HS-5 (cell line): ENCODE measurements at places on chromosomes 5 and 9.

DNA sequence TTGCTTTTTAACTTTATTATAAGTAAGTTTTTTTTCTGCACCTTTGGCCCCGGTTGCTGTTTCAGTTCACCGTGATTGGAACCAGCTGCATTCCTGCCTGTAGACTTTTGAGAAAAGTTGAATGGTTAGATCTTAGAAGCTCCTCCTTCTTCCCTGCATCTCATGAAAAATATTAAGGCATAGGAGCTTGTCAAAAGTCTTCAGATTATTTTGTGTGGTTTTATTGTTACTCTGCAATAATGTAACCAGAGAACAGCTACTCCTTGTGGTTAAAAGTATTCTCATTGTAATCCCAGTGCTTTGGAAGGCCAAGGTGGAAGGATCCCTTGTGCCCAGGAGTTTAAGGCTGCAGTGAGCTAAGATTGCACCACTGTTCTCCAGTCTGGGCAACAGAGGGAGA lies 3.3 kb upstream of the SLC2A8 start:
- no peak for DNase-seq

DNA sequence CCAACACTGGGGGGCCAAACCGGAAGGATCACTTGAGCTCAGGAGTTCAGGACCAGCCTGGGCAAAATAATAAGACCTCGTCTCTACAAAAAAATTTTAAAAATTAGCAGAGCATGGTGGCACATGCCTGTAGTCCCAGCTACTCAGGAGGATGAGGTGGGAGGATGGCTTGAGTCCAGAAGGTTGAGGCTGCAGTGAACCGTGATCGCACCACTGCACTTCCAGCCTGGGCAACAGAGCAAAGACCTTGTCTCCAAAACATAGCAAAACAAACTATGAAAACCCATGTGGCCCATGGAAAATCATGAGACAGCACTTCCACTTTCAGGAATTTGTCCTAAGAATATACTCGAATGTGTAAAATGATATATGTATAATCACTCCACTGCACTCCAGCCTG lies 6.1 kb downstream of the SETX start:
- DNase-seq: no peak

DNA sequence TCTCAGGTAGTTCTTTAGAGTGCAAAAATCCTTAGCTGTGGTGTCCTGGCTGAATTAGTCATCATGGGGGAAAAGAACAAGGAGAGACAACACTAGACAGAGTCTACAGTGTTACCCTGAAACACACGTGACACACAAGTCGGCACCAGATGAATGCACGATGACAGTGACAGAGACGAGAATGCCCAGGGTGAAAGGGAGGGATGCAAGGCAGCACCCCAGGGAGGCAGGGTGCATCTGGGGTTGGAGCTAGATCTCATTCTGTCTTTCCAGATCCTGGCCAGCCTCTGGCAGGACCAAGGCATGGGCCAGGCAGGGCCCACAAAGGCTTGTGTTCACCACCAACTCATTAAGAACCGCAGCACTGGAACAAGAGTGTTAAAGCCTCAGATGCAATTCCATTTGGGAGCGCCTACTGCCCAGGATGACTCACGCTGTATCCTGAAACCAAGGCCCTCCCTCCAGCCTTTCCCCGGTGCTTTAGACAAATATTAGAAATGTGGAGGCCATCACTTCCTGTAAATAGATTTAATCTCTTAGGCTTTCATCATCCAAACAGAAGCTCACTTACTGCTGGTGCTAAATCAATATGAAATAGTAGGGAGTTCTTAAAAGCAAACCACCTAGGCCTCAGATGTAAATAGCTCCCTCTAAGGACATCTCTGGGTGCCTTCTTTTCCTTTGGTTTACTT lies 56.1 kb downstream of the IRX2 start:
- no peak for DNase-seq

GRCh38 chr9:130487500-130487899 lies 42.7 kb downstream of the ASS1 start:
- DNase-seq: no peak

GRCh38 chr5:59126016-59126707 lies 543.3 kb downstream of the RAB3C start:
- no peak for DNase-seq

DNA sequence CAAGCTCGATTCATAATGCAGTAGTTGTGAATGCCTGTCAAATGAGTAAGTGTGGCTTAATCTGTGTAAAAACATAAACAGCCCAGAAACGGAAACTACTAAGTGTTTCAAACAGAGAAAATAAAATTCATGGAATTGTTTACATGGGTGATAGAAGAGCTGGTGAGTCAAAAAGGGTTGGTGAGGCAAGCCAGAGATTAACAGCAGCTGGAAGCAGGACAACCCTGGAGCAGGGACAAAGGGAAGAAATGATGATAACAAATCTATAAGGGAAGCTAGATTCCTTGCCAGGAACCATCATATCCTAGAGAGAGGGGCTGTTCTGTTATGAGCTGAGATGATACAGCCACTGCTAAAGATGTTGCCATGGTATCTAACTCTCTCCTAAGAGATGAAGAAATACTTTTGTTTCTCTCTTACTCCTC lies 18.0 kb upstream of the PRR16 start:
- peak; percentile 82 for DNase-seq

DNA sequence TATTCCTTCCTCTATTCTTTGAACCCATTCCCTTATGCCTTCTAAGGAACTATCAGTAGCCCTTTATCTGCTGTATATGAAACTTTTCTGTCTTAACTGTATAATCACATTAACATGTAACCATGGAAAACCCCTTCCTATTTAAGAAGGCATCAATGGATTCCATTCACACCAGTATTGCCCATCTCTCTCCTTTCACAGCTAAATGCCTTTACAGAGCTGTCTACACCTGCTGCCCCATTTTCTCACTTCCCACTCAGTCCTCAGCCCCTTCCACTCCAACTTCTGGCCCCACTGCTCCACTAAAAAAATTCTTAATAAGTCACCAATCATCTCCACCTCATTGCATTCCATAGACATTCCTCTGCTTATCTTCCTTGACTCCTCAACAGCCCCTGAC lies 50.8 kb downstream of the SEC61B start:
- no peak for DNase-seq

- no peak for DNase-seq
Measured at GRCh38 chr9:113805486-113806132, 70.5 kb upstream of the ZNF618 start.

DNA sequence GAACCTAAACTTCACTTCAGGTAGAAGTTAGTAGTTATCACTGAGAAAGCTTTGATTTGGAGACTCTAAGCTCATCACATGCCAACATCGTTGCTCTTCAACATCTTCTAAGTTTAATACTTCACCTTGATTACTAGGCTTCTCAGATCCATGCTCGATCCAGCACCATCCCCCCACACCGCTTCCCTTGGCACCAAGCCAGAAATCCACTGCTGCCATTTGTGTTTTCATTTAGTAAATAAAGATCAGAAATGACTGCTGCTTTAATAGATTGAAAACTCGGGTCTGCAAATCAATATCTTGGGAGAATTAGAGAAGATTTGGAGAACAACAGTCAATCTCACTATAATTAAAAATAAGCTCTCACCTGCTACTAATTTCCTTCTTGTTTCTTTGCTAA lies 214.7 kb upstream of the NR4A3 start:
- DNase-seq: no peak

DNA sequence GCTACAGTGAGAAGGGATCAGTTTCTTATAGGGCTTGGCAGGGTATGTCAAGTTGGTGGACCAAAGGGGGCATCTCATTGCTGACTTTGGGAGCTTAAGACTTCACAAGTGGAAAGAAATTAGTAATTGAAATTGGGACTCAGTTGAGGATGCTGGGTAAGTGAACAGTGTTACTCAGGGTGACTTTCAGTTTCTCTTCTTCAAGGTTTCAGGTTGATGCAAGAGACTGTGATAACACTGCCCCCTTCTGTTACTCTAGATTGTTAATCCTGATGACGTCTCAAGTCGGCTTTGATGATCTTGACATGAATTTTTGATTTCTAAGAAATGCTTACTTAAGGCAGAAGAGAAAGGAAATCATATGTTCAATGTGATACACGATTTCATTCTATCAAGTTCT lies 21.3 kb downstream of the KCTD16 start:
- no peak for DNase-seq

GRCh38 chr5:157046041-157046440 lies 12.9 kb downstream of the HAVCR1 start:
- no peak for DNase-seq

GRCh38 chr9:70553707-70554673 lies 139.5 kb upstream of the KLF9 start:
- peak; percentile 42 for DNase-seq

DNA sequence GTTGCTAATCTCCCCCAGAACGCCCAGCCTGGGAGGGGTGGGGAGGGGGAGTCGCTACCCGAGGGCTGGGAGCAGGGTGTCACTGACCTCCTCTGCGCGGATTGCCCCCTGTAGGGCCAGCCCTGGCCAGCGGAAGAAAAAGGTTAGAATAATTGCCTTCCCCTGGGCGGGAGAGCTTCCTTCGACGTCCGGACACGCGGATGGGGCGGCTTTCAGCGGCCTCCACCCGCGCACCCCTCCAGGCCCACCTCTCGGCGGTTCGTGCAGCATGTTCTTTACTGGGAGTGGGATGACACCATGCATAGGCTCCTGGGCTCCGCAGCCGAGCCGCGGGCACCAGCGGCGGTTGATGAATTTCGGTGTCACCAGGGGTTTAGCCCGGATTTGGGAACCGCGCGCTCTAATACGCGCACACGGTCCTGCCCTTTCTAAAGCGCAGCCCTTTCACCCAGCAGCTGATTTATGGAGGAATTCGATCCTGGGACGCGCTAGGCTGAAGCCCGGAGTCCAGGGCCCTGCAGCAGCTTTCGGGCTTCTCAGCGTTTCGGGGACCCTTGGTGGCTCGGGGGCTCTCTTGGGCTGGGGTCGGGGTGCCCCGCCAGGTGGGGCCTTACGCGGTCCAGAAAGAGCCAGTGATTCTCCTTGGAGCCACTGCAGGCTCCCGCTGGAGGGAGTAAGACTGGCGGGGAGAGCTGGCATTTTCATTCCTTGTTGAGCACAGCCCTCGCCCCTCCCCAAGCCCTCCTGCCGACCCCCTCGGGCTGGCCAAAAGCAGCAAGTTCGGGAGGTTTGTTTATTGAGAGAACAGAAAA lies 10.1 kb downstream of the LMX1B start:
- DNase-seq: no peak

- DNase-seq: no peak
Measured at GRCh38 chr5:12902611-12903010, 998.4 kb upstream of the CTNND2 start.
